Right forelimb (tissue), 1 donor: ENCODE measurements at places on chromosomes 2 and 18.
A peak's percentile ranks its signal among the peaks of the same experiment; 100 is the strongest.

DNA sequence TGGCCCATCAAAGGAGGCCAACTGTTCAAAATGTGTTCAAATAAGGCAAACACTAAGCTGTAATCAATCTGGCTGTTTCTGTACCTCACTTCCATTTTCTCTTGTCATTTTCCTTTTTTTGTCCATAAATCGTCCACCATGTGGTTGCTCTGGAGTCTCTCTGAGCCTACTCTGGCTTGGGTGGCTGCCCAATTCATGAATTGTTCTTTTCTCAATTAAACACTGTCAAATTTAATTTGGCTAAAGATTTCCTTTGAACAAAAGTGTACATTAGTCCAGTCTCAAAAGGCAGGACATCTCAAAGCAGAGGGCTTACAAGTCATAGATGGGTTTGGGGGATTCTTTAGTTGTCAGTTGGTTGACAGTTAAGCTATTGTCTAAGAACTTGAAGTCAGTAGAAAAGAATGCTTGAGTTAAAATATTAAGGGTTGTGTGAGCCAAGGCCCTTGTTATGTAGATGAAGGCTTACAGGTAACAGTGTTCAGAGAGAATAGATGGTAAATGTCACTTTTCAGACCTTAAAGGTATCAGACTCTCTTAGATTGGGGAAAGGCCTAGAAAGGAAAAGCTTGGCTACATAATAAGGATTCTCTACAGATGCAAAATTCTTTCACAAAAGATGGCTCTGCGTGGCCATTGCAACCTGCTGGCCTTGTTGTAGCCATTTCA, 831.2 kb upstream of the CDH2 start:
- DNase-seq, result no peak

DNA sequence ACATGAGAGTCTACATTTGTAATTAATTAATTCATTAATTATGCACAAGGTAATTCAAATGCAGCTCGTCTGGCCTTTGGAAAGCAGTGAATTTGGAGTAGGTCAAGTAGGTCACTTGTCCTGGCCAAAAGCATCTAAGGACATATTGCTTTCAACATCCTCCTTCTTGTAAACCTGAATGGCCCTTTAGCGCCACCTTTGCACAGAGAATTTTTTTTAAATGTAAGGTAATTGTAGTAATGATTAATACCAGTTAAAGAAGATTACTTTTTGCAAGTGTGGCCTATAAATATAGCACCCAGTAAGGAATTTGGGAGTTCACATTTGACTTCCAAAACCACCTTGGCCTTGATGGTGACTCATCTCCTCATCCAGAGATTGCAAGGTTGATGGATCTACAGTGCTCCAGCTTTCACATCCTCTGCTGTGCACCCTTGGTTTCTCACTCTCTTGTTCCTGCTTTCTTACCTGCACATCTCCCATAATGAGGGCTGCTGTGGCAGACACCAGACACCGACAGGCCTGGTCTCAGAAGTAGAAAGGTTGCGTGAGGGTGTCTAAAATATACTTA, 481.7 kb downstream of the TGIF1 start:
- DNase-seq, result no peak

DNA sequence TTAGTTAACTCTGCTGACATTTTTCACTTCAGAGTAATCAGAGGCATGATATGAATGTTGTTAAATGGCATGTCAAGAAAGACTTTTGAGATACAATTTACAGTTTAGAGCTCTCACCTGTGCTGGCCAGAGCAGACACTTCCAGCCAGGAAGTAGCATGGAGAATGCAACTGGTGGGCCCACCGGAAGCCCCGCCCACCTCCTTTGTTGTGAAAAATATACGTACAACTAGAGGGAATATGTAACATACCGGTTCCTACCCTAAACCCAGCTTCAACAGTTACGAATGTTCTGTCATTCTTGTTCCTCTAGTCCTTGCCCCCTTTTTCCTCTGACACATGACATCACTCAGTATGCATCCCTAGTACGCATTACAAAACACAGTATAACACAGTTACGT, 70.2 kb upstream of the ITM2C start:
- DNase-seq, result no peak

GRCh38 chr2:118989481-118989880, 47.5 kb downstream of the MARCO start:
- no peak for DNase-seq

- no peak for DNase-seq
These were observed 476 bp upstream of the MSH2 start for GRCh38 chr2:47402555-47402804.

DNA sequence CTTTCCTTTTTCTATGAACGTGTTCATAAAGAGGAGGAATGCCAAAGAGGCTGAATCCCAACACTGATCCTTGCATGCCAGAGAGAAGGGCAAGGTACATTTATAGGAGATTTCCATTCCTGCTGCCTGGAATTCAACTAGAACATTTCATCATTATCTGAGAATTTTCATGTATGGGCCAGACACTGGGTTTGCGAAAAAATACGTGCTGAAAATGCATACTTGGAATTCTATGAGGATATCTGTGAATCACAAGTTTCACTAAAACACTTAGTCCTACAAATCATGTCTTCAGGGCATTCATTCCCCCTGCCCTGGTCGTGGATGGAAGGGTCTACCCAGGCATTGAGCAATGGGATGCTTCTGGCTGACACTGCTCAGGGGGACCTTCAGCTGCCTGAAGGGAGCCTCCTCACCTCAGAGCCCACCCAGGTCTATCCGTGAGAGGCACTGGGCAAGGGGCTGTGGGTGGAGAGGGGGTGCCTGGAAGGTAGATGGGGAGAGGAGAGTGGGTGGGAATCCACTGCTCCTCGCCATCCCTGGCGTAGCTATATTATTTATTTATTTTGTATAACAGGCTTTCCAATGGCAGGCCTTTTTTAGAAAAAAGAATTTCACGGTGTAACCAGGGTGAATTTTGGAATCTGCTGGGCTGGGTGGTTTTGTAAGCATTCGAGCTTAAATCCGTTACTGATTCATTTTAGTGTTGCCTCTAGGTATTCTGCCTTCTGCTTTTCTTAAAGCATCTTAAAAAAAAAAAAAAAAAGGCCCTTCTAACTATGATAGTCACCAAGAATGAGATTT, 560.6 kb upstream of the ID2 start:
- DNase-seq, result no peak

DNA sequence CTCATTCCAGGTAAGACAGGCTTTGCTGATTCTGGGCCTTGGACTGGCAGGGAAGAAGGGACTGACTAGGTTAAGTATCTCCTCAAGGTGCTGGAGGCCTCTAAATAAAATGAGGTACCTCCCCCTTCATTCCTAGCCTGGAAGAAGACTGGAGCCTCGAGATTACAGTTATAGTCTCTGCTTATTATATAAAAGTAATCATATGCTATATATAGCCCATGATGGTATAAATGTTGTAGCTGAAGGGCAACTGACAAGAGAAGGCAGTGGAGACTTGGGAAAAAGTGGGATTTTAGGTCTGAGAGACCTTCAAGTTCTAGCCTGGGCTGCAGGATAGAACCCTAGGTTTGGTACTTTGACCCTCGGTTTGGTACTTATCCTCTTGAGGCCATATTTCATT, 248.3 kb downstream of the PLCL1 start:
- DNase-seq, result no peak

GRCh38 chr2:99653433-99653832, 163.6 kb upstream of the REV1 start:
- no peak for DNase-seq

DNA sequence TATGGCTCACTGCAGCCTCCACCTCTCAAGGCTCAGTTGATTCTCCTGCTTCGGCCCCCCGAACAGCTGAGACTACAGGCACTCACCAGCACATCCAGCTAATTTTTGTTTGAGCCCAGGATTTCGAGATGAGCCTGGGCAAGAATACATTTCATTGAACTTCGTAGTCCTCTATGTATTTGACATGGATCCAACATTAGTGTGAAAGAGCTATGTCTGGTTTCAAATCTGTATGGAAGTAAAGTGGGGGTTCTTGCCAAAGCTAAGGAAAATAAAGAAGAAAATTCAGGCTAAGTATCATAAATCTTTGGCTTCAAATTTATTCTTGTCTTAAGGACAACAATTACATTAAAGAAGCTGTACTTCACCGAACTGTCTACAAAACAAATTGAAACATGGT, 1291.7 kb upstream of the CRIM1 start:
- DNase-seq, result no peak

DNA sequence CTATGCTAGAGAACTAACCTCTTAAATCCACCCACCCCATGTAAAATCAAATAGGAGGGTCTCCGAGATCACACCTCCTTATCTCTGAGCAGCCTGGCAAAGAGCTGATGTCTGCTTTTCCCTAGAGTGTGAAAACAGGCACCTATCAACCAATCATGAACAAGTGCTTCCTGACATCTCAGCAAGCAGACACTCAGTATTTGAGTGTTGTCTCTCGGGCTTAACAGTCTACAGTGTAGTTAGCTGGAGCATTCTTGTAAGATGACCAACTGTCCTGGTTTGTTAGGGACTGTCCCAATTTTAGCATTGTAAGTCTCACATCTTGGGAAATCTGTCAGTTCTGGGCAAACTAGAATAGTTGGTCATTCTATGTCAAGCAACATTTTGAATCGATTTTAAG, 26.4 kb downstream of the MARCHF4 start:
- DNase-seq, result no peak

- no peak for DNase-seq
These were observed 150.1 kb upstream of the RMP24 start for GRCh38 chr18:35822413-35822812.

DNA sequence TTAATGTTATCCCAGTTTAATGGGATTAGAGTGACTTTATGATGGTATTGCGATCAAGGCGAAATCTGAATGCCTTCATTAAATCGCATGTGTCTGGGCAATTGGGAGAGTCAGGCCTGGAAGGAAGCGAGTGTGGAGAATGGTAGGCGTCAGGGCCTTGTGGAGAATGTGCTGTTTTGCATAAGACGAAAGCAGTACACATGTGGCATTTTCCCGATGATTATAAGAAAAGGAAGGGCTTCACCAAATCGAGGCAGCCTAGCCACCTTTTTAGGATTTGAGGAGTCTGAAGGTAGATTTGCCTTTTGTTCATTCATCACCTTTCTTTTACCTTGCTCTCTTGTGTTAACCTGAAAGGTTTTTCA, 1.0 kb downstream of the ZNF532 start:
- DNase-seq, result no peak

- no peak for DNase-seq
These were observed 1.4 kb downstream of the FAM117B start for GRCh38 chr2:202636213-202636513.

DNA sequence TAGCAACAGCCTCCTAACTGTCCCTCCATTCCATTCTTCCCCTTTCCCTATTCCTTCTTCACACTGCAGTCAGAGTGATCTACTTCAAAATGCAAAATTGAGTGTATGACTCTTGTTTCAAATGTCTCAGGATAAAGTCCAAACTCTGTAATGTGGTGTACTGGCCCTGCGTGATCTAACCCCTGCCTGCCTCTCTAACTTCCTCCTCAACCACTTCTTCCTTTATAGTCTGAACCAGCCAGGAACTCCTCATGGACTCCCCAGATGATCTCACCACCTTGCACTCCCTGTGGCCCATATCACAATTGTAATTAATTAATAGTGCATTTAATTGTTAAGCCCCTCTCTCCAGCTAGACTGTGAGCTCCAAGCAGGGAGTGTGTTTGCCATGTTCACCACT, 3.1 kb upstream of the B3GNT2 start:
- DNase-seq, result no peak

DNA sequence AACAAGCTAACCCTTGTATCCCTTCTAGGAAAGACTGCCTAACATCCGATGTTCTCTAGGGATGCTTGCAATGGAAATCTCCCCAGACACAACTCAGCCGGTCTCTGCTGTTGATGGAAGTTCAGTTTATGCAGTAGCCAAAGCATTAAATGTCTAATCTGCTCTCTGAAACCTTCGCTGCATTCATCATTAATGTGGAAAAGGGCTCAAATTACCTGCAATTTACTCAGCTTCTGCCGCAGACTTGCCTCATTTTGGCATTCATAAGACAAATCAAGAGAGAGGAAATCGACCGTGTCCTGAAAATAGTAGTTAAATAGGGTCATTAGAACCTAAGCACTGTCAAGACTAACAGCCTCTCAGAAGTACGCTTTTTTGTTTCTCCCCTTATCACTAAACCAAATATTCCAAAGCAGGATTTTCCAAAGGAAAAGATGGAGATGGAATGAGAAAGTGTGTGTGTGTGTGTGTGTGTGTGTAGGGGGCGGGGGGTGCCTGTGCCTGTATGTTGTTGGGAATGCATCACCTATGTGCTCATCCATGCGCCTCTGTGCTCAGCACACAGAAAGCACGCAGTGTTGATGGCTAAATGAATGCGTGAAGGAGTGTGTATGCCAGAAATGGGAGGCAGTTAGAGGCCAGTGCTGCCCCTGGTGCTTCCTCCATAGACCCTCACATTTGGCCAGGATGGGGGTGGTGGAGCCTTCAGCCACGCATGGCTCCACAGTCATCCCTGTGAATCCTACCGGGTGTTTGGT, 7.4 kb downstream of the LCT start:
- no peak for DNase-seq

- no peak for DNase-seq
These were observed 40.5 kb upstream of the POLE4 start for GRCh38 chr2:74917702-74918619.

DNA sequence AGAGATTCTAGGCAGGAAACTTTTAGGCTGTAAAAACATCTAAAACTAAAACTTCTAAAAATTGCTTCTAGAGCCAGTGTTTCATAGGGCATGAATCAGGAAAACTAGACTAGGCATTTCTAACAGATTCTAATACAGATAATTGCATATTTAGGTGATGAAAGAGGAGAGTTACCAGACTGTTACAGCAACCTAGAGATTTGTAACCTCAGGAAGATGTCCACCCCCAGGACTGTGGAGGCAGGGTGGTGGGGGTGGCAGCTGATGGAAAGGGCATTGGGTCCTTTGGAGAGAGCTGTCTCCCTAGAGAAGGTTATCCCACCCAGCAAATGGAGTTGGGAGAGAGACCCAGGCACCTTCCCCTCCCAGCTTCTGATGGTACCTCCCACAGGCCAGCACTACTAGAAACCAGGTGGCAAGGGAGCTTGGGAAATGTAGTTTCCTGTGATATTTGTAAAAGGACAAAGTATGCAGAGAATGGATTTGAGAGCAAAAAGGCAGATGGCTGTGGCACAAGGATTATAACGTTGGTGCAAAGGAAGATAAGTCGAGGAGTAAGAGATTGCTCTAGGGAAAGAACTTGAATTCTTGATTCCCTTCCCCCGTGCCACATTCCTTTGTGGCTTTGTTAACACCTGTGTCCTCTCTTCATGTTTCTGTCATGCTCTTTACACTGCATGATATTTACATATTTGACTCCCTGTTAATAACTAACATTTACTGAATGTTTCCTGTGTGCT, 75.6 kb upstream of the MGAT5 start:
- no peak for DNase-seq

DNA sequence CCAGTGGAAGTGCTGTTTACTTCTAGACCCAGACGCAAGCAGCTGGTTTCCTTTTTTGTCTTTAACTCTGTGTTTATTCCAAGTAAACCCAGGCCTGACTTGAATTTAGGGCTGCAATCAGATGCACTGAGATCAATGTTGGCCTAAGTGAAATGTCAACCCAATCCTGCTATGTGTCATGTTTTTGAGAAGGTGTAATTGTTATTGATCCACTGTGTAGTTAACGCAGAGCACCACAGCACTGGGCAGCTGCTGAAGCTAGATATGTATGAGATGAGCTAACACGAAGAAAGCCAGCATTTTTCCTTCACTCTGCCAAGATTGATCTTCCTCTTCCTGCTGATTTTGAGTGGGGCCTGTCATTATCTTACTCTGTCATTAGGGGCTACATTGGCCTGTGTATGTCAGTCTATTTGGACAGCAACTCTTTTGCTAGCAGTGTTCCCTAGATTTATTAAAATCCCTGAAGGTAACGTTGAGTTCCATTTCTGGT, 18.9 kb upstream of the DLX1 start:
- no peak for DNase-seq

- peak; percentile 30 for DNase-seq
These were observed 21.1 kb upstream of the NFATC1 start for GRCh38 chr18:79374408-79375171.

- no peak for DNase-seq
These were observed 179.8 kb downstream of the NEDD4L start for GRCh38 chr18:58223717-58224424.
